IMR-90 (cell line): ENCODE measurements at places on chromosomes 2 and 18.

DNA sequence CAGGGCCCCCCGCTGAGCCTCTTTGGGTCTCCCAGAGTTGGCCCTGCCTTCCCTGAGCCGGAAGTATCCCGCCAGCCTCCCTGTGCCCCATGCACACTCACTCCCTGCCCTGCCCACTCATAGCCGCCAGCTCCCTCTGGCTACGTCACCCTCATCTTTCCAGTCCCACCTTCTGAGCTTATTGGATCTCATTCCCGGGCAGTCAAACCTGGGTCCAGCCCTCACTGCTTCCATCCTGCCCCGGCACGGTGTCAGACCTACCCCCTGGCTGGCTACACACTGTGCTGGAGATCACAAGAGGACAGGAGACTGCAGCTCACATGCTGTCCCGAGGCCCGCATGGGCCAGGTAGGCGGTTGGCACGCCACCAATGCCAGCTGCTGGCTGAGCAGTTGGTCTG lies 147.2 kb downstream of the ASB1 start:
- DNase-seq = no peak

DNA sequence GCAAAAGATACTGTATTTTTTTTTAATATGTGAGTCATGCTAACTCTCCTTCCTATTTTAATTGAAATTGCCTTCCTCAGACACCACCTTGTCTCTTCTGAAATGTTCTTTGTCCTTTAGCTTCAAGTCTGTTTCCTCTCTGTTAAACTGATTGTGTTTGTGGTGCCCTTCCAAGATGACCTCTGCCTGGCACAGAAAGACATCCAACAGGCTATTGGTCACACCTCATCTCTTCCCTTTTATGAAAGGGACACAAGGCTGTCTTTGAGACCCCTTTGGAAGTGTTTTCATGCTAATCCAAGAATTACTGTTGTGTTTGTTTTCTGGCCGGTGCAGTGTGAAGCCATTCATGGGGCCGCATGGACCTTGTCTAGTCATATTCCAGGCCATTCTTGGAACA lies 94.0 kb upstream of the PIK3C3 start:
- no peak for DNase-seq

DNA sequence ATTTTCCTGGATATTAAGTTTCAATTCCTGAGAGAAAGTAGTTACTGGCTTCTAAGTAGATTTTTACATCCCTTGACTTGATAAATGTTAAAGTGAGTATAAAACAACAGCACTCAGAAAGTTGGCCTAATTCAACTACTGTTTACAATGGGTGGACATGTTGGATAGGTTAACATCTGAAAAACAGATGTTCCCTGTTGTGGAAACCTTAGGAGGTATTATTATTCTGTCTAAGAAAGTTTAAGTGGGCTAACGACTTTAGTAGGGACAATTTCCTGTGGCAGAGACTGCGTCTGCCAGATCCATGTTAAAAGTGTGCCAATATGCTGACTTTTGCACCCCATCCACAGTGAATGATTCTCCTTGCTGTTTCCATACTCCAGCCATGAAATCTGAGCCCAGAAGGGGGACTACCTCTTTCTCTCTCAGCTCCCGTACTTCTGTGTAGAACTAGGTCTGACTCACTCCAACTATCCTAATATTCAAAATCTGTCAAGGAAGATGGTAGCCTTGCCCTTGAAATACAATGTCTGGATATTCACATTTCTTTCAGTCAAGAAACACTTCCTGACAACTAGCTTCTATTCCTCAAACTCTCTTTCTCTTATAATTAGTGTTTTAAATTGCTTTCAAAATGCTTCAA lies 327.5 kb upstream of the HNRNPA3 start:
- DNase-seq = no peak

GRCh38 chr2:5685225-5685624 lies 7.0 kb upstream of the SOX11 start:
- DNase-seq = no peak

GRCh38 chr2:11430729-11431128 lies 35.2 kb downstream of the E2F6 start:
- no peak for DNase-seq

DNA sequence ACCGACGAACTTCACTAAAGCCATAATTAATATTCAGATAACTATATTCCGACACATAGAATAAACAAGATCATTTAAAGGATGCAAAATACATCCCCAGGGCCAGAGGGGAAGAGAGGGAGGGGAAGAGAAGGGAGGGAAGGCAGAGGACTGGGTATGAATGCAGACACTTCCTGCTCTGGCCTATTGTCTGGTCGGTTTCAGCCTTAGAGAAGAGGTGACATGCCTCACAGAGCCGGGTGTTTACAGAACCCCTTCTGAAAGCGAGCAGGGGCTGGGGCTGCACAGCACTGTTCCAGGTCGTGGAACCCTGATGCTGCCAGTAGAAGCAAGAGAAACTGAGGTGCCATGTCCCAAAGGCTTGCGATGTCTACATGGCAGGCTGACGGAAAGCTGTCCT lies 31.0 kb downstream of the CELF4 start:
- no peak for DNase-seq

GRCh38 chr2:33129263-33130053 lies 182.7 kb downstream of the LTBP1 start:
- no peak for DNase-seq

GRCh38 chr2:207505728-207506127 lies 24.0 kb upstream of the CREB1 start:
- peak; percentile 80 for DNase-seq

GRCh38 chr2:149080099-149080498 lies 41.6 kb downstream of the LYPD6B start:
- no peak for DNase-seq

- peak; percentile 4 for DNase-seq
These were observed 4.2 kb upstream of the PAX8 start for GRCh38 chr2:113282747-113283533.

DNA sequence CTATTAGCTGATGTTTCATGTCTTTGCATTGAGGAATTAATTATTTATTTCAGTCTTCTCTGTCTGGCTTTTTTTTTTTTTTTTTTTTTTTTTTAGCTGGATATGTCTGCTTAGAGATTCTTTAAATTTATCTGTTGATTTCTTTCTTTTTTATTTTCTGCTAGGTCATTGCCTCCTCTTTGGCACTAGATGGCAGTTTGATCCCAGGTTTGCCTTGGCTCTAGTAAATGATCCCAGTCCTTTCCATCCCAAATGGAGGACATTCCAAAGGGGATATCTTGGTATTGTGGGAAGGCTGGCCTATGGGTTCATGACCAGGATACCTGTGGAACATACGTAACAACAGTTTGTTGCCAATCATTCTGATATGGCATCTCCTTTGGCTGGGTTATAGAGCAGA lies 339.5 kb upstream of the GCFC2 start:
- DNase-seq = no peak

- DNase-seq = no peak
These were observed 45.8 kb downstream of the INPP5D start for GRCh38 chr2:233105930-233106329.

- peak; percentile 48 for DNase-seq
These were observed 12.4 kb upstream of the TLK1 start for GRCh38 chr2:171173087-171173486.

DNA sequence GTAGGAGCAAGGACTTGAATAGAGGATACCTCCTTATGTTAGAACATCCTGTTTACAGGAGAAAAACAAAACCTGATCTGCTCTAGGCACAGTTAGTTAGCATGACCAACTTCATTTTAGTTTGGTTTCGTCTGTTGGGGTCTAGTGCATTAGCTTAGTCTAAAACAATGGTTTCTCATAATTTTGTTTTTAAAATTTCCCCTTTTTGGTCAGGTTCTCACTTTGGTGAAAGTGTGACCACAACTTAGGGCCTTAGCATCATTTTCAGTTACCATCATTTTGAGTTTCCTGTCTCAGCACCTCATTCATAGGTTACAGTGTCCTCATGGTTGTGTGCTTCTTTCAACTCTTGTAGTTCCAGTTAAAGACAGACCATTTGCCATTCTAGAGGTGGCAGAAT lies 1277.0 kb upstream of the SLC39A10 start:
- no peak for DNase-seq

DNA sequence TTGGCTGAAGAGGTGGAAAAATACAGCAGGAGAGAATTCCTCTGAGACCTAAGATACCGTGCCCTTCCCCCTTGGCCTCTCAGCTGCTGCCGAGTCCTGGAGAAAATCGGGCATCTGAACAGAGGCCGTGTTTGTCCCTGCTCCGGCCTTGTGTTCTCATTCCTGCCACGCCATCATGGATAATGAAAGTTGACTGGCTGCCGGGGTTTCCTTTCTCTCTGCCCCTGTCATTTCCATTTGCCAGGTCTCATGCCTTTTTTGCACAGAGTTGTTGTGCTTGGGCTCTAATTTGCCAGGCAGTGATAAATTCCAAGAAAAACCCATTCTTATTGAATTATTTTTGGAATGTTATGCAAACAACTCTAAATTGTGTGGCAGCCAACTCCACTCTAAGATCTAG lies 496.9 kb upstream of the TNP1 start:
- DNase-seq = no peak

GRCh38 chr2:121527009-121527682 lies 3.5 kb upstream of the RNU4ATAC start:
- DNase-seq = peak; percentile 29

DNA sequence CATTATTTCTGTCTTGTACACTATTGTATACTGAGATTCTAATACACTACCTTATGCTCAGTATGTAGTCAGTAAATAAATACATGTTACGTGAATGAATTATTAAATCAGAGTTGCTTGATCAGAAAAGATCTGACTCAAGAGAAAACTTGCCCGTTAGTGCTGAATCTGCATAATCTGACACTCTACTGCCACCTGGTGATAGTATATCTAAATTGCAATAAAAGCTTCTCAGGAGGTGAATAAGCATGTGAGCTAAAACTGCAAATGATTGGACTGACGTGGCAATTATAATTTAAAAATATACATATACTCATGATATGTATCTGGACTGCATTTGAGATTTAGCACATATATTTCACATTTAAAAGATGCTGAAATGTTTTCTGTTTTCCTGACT lies 70.4 kb downstream of the KIAA1328 start:
- DNase-seq = peak; percentile 27

- DNase-seq = peak; percentile 87
These were observed 50.2 kb upstream of the ANKRD44 start for GRCh38 chr2:197360744-197361156.

GRCh38 chr2:120338015-120338414 lies 7.9 kb upstream of the INHBB start:
- no peak for DNase-seq

DNA sequence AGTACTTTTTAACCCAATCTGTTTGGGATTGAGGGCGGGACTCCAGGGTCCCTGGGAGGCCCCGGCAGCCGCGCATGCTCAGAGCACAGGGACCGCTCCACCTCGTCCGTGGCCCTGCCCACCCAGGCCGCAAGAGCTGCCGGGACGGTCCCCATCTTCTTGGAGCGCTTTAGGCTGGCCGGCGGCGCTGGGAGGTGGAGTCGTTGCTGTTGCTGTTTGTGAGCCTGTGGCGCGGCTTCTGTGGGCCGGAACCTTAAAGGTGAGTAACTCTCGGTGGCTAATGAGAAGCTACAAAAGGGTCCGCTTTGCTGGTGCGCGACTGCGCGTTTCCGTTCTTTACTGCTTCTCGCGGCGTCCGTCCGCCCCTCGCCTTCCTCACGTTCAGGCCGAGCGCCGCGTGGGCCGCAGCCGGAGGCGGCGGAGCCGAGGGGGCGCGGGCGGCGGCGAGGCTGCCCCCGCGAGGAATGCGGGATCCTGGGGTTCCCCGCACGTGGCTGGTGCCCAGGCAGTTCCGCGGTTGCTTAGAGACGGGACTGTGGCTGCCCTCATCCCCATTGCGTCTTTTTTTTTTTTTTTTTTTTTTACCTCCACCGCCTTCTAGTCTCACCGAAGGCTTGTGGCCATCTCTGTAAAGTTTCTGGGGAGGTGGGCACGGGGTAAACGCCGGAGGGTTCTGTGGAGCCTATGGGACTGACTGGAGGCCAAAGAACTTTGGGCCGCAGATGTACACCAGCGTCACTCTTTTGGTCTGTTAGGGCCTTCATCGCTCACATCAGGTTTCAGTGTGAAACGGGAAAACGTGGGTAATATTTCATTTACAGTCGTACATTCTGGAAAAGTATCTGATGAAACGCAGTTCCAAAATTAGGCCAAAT lies at the start of gene SSB:
Gene SSB (plus strand): TSS at position 154 of the 875 bp plus-strand sequence. CDS start 2,090 bp downstream, outside the sequence.
- peak; percentile 89 for DNase-seq

GRCh38 chr2:20621366-20622295 lies 29.3 kb downstream of the HS1BP3 start:
- no peak for DNase-seq

DNA sequence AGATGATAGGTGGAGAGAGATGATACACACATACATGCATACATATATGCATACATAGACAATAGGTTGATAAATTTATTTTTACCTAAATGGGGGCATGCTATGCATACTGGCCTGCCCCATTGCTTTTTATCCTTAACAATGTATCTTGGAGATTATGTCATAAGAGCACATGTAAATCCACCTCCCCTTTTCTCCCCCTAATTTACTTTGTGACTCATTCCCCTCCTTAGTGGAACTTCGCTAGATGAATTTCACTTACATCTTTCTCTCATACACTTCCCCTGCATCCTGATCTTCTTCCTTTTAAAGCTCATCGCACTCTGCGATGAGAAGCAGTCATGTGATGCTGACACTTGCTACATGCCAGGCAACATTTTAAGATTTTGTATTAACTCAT lies 223.6 kb downstream of the C1D start:
- DNase-seq = peak; percentile 79

DNA sequence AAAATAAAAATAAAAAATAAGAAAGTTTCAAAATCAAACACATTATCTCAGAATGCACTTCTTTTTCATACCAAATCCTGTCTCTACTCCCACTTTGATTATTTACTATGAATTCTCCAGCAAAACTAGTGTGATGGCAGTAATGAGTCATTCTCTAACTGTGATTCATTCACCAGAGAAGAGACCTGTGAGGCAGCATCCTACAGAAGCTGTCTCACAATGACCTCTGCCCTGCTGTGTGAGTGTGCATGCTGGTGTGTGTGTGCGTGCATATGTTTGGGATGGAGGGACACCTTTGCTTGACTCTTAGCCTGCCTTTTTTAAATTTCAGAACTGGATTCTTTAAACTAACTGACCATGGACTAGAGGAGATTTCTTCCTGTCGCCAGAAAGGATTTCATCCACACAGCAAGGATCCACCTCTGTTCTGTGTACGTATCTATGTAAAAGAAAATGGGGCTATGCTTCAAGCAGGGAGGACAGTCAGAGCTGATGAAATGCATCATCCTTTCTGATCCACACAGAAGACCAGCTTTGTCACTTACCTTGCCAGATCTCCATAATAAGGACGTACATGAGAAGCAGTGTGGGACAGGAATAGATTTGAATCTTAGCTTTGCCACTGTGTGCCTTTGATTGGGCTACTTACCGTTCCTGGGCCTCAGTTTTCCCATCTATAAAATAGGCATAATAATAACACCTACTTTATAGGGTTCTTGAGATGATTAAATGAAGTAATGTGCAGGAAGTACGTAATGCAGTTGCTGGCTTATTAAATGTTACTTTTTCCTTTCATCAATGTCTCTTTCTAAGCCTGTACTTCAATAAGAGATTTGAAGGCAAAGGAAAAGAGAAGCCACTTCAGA lies 31.2 kb downstream of the STAMBP start:
- peak; percentile 97 for DNase-seq

- no peak for DNase-seq
These were observed 448.7 kb downstream of the ERBB4 start for GRCh38 chr2:212089873-212090272.

GRCh38 chr2:235749121-235749770 lies 255.4 kb downstream of the AGAP1 start:
- DNase-seq = peak; percentile 66

GRCh38 chr2:236643480-236643879 lies 73.9 kb downstream of the ACKR3 start:
- DNase-seq = no peak
